ENCODE measurements at places on chromosomes 13 and 19.

DNA sequence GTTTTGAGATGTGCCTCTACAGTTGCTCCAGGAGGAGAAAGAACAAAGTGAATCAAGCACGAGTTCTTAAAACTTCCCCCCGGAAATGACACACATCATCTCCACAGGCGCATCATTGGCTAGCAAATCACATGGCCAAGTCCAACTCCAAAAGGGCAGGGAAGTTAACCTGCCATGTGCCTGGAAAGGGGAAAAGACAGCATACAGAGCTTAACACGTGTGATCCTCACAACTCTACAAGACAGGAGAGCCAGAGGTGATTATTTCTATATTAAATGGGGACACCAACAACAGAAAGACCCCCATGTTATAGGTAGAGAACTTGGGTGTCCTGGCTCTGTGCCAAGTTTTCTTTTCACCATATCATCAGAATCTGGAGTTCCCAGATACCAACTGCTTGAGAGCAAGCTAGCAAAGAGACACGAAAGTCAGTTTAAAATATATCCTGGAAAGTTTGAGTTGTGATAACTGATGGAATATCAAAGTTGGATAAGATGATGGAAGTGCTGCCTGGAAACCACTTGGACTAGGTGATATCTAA lies 871.1 kb downstream of the UQCRFS1 start:
- no peak for DNase-seq

DNA sequence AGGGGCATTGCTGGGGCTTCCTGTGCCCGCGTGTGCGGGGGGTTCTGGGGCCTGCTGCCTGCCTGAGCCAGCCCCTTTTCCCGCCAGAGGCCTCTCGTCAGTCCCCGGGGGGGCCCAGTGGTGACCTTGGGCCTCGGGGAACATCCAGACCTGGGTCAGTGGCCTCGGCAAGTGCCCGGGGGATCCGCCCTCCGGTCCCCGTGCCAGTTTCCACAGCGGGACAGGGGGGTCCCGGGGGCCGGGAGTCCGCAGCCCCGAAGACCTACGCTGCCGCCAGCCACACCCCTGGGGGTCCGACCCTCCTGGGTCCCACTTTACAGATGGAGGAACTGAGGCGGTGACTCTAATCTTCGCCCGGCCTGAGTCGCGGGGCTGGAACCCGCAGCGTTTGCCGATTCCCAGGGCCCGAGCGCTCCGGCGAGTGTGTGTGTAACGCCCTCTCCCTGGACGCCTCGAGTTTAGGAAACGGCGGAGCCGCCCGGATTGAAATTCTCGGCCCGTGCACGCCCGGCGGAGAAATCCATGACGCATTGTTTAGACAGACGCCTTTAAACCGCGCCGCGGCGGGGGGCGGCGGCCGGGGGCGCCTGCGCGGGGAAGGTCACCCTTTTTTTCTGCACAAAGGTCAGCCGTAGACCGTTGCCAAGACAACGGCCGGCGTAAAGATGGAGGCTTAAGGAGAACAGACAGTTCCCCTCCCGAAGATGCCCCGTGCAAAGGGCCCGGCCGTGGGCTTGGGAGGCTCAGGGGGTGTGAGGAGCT lies 39.3 kb downstream of the EFNA2 start:
- peak; percentile 55 for DNase-seq

GRCh38 chr13:105519771-105520170 lies 1015.7 kb downstream of the EFNB2 start:
- no peak for DNase-seq

- DNase-seq = peak; percentile 91
Measured at GRCh38 chr19:48624067-48624594, 4.8 kb downstream of the SPHK2 start.

DNA sequence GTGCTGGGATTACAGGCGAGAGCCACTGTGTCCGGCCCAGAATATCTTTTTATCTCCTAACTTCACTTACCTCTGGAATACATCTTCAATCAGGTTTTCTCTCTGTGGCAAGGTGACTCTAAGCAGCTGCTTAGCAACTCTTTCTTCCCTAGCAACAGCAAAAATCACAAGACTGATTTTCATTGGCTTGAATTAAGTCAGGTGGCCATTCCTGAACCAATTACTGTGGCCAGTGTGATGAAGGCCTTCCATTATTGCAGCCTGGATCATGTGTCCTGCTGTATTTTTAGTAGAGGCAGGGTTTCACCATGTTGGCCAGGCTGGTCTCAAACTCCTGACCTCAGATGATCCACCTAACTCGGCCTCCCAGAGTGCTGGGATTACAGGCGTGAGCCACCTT lies 9.0 kb upstream of the LTBP4 start:
- no peak for DNase-seq

- no peak for DNase-seq
Measured at GRCh38 chr13:24074678-24075077, 85.8 kb upstream of the SPATA13 start.

DNA sequence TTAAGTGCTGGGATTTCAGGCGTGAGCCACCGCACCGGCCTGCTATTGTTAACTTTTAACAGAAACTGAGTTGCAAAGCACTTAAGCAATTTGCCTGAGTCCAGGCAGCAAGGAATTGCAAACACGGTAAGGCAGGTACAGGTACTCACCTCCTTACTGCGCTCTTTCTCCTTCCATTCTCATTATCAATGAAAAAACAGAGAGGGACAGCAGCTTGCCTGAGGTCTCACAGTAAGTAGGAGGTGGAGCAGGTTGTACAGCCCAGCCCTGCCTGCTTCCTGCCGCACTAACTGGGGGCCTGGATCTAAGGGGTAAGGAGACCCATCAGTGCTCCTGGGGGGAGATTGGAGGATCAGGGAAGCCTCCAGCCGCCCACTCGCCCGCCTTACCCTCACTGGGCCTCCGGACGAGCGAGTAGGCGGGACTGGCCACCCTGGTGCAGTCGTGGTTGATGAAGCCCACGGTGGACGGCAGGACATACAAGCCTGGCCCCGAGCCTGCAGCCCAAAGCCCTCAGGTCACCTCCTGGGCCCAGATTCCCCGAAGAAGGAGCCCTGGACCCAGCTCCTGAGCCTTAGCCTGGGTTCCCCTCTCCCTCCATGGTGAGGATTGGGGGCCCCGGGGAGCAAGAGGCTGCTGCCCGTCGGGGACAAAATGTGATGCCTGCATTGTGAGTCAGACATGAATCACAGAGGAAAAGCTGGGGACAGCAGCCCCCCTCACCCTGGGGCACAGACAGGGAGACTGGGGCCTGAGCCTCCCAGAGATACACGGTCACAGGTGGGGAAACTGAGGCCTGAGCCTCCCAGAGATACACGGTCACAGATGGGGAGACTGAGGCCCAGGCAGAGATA lies 11.4 kb upstream of the SHC2 start:
- DNase-seq = no peak

DNA sequence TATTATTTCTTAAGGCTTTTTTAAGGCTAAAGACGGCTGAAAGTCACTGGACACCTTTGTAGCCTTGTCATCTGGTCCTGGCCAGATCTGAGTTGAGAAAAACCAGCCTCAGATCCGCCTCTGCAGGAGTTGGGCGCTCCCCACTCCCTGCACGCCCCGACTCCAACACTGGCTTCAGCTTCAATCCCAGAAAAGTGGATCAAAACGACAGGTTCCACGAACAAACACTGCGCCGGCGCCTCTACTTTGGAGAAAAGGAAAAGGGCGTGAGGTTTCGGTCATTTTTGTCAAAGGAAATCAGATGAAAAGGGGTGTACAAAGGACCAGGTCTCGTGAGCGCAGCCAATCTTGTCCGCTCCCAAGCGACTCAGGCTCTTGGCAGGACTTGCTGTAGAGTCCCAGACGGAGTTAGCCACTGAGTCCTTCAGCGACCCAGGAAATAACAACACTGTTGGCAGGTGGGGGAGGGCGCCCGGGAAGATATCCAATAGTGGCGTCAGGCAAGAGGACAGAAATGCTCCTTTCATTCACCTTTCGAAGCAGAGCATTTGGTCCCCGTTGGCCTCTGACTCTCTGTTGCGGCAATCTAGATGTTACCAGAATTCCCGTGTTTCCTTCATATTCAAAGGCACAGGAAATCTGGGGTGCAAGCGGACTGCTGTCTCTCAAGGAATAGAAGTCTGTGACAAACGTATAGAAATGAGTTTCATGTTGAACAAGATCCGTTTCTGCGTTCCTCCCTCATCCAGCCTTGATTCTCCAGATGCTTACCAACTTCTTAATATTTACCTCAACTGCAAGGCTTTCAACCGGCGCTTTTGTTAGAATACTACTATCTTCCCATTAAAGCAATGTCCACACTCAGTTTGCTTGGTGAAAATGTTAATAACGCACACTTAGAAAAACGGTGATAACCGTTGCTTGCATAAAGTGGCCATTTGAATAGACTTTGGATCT lies 1.8 kb upstream of the CCNA1 start:
- no peak for DNase-seq

GRCh38 chr13:34103854-34104253 lies 285.9 kb downstream of the RFC3 start:
- DNase-seq = no peak

- no peak for DNase-seq
Measured at GRCh38 chr13:102273111-102273510, 128.7 kb downstream of the FGF14 start.

DNA sequence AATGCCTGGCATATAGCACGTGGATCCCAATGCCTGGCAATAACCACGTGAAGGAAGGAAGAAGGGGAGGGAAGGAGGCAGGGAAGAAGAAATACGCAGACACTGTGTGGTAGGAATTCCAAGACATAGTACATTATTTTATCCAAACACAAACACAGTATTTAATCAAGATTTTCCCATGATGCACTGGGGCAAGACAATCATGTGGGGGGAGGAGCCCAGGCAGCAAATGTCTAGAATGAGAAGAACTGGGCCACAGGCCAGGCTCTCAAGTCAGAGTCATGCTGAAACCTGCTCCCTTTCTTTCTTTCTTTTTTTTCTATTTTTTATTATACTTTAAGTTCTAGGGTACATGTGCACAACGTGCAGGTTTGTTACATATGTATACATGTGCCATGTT lies 717.9 kb downstream of the UQCRFS1 start:
- no peak for DNase-seq

GRCh38 chr19:4370418-4371041 lies 27.2 kb downstream of the MPND start:
- no peak for DNase-seq

DNA sequence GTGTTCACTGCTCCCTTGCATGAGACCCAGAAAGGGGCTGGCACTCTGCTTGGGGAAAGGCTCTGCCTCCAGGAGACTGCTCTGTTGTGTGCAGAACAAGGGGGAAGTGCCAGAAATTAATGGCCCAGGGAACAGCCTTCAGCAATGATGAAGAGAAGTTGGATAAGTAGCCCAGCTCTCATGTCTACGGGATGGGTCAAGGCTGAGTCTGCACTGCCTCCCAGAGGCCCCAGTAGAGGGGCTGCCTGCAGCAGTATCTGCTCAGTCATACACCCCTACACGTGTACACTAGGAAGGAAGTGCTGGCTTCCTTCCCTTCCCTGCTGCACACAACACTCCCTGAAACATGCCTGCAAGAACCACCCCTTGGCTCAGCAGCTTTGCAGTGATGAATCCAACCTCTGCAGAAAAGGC lies 54.6 kb upstream of the URI1 start:
- no peak for DNase-seq

DNA sequence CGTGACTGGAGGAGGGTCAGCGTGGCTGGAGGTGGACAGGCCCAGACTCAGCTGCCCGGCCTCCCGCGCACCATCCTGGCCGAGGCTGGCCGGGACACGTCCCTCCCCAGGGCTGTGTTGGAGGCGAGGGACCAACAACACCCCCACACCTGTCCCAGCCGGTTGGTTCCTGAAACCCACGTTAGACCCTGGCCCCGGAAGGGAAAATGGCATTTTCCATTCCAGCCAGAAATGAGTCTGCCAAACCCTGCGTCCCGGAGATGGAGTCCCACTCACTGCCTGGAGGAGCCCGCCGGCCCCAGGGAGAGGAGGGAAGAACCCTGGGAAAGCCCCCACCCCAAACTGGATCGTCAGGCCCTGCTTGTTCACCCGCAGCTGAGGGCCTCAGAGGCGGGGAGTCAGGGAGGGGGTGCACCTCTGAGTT lies 4.8 kb upstream of the WDR18 start:
- DNase-seq = no peak

DNA sequence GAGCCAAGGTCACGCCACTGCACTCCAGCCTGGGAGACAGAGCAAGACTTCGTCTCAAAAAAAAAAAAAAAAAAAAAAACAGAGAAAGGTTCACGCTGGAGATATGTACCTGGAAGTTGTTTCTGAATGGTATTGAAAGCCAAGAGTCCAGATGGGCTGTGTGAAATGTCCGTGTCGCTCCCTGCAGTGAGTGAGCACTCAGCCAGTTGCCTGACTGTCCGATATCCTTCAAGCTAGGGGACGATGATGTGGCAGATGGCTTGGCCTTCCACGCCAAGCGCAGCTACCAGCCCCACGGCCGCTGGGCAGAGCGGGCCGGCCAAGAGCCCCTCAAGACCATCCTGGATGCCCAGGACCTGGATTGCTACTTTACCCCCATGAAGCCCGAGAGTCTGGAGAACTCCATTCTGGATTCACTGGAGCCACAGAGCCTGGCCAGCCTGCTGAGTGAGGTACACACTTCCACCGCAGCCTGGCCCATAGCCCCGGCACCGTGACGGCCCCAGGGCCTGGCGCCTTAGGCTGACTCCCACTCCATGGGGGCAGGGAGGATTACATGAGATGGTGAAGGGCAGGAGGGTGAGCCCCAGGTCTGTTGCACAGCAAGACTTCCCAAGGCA lies 11.7 kb upstream of the OVOL3 start:
- no peak for DNase-seq

GRCh38 chr13:80363890-80364503 lies 23.1 kb upstream of the SPRY2 start:
- no peak for DNase-seq

DNA sequence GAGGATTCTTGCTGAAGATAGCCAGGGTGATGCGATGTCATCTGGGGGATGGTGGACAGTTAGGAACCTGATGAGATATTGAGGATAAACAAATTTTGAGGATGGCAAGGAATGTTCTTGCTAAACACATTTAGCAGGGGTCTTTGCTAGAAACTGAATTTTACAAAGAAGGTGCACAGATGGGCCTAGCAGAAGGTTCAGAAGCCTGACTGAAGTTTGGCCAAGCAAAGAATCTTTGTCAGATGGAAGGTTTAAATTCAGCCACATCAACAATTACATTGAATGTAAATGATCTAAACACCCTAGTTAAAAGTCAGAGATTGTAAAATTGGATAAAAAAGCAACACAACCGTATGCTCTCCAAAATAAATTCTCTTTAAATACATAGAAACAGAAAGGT lies 68.8 kb downstream of the WASF3 start:
- DNase-seq = no peak

Data from brain pericyte (primary cell).